H7 (cell line): ENCODE measurements at places on chromosomes 2 and 18. TPM values are rescaled to one million over a fixed set of nuclear protein-coding genes. Genes with fewer than 3 reads are reported as not detected.

DNA sequence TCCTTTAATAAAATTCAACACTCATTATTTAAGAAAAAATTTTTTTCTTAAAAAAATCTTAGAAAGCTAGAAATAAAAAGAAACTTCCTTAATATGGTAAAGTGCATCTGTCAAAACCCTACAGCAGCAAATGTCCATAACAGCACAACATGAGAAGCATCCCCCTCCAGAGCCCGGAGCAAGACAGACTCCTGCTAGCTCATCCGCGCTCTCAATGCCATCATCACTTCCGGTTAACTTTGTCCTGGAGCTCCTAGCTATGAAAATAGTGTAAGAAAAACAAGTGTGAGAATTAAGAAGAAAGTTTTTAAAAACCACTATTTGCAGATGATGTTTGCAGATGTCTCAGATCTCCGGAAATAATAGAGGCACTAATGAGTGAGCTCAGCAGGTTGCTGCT lies 103.1 kb downstream of the TEX51 start:
- no peak for DNase-seq

- DNase-seq: no peak
Observed at GRCh38 chr2:105675841-105676240, 68.9 kb upstream of the NCK2 start.

DNA sequence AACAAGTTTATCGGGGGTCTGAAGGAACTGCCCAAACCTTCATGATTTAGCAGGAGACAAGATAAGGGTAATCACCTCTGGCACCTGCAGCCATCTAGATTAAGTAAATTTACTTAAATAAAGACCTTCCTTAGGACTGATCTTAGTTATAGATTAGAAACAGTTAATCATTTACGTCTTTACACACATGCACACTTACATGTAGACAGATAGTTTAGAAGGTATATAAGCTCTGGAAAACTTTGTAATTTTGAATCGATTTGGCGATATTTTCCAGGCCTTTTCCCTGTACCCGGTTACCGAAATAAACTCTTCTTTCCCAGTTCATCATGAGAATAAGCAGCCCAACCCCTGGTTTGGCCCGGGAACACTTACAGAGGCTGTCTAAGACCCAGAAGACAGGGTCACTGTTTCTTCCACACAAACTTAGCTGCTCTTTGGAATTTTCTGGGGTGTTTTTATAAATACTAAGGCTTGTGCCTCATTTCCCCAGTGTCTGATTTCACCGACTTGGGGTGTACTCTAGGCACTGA lies 560 bp upstream of the SKA1 start:
- no peak for DNase-seq

DNA sequence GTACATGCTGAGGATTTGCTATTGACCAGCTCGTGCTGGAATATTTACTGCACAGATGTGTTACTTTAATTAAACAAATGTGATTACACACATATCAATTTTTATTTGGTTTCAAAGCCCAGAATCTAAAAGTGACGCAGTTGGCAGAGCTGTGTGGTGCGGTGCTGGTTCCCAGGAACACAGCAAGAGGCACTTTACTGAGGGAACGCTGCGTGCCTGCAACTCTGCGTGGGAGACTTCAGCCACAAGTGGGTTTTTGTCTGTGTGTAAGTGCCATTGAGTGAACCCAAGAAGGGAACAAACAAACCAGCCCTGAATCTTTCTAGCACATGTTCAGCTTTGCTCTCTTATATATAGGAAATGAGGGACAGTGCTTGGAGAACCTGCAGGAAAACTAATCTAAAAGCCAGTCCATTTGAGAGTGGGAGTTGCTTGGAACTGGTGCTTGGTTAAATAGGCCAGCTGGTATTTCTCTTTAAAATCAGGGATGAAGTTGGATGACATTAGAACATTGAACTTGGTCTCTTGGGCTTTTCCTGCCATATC lies 196.6 kb upstream of the CELF4 start:
- no peak for DNase-seq

Gene PFN4
- total RNA-seq: not detected in 2 replicates

Gene IL1A
- total RNA-seq: 0.11 and 0.38 TPM in 2 replicates

Gene C2orf81
- 0.83 and 1.6 TPM in 2 replicates for total RNA-seq

Gene VSNL1
- 32.8 and 34.8 TPM in 2 replicates for total RNA-seq

Gene ZDBF2
- total RNA-seq: 10.1 and 17.2 TPM in 2 replicates
